ENCODE measurements at places on chromosomes 13 and 19.

DNA sequence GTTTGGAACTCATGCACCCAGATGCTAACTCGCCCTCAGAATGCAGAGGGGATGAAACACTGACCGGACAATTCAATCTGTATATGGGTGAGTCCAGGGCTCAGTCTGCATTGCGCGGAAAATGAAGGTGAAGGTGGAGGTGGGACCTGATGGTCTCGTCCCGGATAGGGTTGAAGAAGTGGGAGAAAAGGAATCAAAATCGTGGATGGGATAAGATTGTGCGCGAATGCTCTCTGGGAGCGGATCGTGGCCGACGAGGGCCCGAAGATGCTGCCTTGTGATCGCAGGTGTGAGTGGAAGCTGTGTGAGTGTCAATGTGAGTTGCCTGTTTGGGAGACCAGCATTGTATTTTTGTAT, 594 bp upstream of the ZNF850 start:
- peaks cover 91% of the 10 kb centered on the region for H3K36me3 ChIP-seq
- H3K4me3 ChIP-seq = peak overlapping the region; percentile 98
- DNase-seq = no peak
- H3K27ac ChIP-seq = peak overlapping the region; percentile 80
- peaks cover 24% of the 10 kb centered on the region for H3K4me1 ChIP-seq

GRCh38 chr19:3323026-3323425, 43.4 kb upstream of the NFIC start:
- no peaks in the 10 kb centered on the region for H3K36me3 ChIP-seq
- no peak overlapping the region for H3K27ac ChIP-seq
- peaks cover 48% of the 10 kb centered on the region for H3K27me3 ChIP-seq
- no peak overlapping the region for H3K4me3 ChIP-seq
- DNase-seq = no peak
- no peaks in the 10 kb centered on the region for H3K4me1 ChIP-seq

DNA sequence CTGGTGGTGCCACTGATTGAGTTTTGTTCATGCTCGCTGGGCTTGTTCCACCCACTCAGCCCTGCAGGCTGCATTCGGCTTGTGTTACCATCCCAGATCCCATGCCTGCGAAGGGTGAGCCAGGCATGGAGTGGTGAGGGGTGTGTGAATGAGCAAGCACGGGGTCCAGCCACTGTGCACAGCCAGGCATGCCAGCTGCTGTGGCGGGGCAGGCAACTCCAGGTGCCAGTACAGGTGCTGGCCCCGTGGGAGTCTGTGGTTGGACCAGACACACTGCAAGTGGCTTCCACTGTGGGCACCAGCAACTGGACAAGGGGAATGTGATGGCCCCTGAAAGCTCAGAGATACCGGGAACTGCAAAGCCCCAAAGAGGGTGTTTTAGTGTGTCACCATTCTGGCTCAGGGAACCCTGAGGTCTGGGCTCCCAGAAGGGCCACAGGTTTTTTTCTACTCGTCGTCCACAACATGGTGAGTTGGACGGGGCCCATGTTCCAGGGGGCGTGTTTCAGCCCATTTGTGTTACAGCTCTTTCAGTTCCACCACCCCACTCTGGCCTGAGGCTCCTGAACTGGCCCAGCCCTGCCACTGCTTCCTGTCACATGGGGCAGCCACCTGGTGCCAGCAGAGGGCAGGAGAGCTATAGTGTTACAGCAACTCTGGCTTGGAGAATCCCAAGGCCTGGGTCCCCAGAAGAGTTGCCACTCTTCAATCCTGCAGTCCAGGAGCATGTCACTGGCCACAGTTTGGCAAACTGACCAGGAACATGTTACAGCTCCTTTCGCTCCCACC, 217.0 kb upstream of the OBI1 start:
- H3K4me1 ChIP-seq = peaks cover 12% of the 10 kb centered on the region
- H3K27ac ChIP-seq = no peak overlapping the region
- no peaks in the 10 kb centered on the region for H3K27me3 ChIP-seq
- H3K4me3 ChIP-seq = no peak overlapping the region
- no peaks in the 10 kb centered on the region for H3K36me3 ChIP-seq
- no peak for DNase-seq

DNA sequence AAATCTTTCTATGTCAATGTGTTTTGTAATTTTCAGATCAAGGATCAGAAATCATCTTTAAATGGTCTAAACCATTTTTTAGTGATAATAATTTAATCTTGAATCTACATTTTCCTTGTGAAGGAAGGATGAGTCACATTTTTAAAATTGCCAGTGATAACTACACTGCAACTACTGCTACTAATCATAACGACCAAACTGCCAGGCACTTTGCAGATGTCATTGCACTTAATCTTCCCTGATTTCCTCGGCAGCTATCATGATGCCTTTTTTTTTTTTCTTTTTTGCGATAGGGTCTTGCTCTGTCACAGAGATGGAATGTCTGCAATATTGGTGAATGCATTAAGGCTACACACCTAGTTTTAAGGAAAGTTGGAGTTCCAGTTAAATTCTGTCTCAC, 41.4 kb upstream of the SLC10A2 start:
- H3K27me3 ChIP-seq = peaks cover 11% of the 10 kb centered on the region
- H3K36me3 ChIP-seq = no peaks in the 10 kb centered on the region
- no peak overlapping the region for H3K27ac ChIP-seq
- no peak for DNase-seq
- no peak overlapping the region for H3K4me3 ChIP-seq

DNA sequence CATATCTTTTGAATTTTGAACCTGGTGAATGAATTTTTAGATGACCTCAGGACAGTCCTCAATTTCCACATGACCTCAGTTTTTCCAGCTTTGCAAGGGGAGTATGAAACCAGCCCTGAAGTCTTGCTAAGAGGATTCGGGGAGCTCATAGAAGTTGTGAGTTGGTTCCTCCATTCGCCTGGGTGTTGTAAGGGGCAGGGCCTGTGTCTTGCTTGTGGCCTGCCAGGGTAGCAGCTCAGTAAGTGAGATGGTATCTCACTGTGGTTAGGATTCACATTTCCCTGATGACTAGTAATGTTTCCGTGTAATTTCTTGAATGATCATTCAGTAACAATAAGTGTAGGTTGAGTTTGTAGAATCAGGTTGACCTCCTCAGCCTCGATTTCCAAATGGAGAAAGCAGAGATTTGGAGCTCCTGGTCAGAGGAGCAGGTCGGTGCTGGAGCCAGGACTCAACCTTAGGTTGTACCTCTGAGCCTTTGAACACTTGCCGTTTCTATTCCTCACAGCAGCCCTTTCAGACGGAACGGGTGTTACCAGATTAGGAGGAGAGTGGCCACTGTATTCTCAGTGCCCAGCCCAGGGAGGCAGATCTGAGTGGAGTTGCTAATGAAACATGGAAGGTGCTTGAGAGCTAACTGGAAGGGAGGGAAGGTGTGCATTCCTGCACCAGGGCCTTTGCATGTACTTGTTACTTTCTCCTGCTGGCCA, 14.6 kb downstream of the NACC1 start:
- no peak for DNase-seq
- H3K27me3 ChIP-seq = no peaks in the 10 kb centered on the region
- H3K4me1 ChIP-seq = peaks cover 16% of the 10 kb centered on the region
- peaks cover 31% of the 10 kb centered on the region for H3K36me3 ChIP-seq
- H3K27ac ChIP-seq = peak overlapping the region; percentile 79

DNA sequence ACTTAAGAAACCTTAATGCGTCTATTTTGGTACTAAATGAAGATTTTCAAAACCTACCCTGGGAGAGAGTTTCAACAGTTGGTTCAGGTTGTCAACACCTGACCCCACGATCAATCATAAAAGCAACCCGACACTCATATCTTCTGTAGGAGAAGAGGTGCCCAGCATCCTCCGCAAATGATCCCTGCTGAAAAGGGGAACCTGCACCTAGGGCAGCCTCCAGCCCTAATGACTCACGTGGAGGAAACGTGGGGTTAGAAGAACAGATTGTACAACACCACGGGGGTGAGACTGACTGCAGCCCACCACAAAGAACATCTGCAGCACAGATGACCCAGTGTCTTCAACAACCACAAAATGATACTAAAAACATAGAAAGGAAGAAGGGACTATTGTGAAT, 116.3 kb downstream of the RAB20 start:
- H3K4me1 ChIP-seq = peaks cover 44% of the 10 kb centered on the region
- no peak for DNase-seq
- peak overlapping the region; percentile 67 for H3K27ac ChIP-seq
- H3K27me3 ChIP-seq = no peaks in the 10 kb centered on the region

DNA sequence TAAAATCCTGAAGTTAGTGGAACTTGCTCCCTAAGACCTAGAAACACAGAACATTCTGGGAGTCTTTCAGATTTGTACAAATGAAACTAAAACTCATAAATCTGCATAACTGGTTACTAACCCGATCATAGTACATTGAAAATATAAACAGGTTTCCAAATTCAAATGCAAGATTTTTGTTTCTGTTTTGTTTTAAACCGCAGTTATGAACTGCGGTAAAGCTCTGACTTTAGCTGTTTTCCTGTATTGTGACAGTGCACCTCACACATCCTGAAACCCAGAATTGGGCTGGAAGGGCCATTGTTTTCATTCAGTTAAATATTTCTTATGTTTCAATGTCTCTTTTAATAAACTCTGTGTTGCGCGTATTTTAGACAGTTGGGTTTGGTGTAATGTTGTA, 204.7 kb downstream of the SHISA2 start:
- H3K36me3 ChIP-seq = no peaks in the 10 kb centered on the region
- no peak for DNase-seq
- peaks cover 63% of the 10 kb centered on the region for H3K4me1 ChIP-seq
- H3K27ac ChIP-seq = peak overlapping the region; percentile 21
- H3K4me3 ChIP-seq = no peak overlapping the region
- H3K27me3 ChIP-seq = peaks cover 15% of the 10 kb centered on the region

- H3K36me3 ChIP-seq = no peaks in the 10 kb centered on the region
- no peak overlapping the region for H3K4me3 ChIP-seq
- H3K4me1 ChIP-seq = peaks cover 41% of the 10 kb centered on the region
- no peak for DNase-seq
Measured at GRCh38 chr13:33079960-33080359, 63.7 kb downstream of the KL start.

DNA sequence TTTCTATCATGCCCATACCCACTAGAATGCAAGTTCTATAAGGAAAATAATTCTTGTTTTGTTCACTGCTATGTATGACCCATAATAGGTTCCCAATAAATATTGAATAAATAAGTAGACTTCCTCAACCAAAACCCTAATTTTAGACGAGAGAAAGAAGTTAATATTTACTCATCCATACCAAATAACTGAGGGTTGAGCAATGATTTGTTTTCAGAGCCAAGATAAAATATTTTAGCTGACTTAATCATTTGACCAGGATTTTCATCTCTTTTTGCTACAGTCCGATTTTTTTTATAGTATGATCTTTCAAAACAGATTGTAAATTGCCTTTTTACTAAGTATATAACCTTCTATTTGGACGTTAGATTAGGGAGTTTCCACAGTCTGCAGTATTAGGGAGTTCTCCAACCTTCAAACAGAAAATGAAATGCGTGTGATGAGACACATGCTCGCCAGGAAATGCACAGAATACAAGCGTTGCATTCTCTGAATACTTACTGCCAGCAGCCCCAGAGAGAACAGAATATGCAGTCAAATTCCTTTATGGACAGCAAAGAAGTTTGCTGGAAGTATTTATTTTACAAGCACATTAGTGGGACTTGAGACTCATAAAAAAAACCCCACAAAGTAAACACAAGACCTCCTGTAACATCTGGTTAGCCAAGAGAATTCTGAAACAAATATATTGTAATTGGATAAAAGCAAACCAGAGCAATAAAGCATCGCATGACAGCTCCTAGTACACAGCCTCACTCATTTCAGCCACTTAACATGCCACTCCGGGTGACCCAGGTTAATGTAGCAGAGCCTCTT, 230.0 kb downstream of the MYO16 start:
- H3K27ac ChIP-seq = no peak overlapping the region
- DNase-seq = no peak
- no peak overlapping the region for H3K4me3 ChIP-seq
- H3K27me3 ChIP-seq = no peaks in the 10 kb centered on the region
- no peaks in the 10 kb centered on the region for H3K4me1 ChIP-seq

DNA sequence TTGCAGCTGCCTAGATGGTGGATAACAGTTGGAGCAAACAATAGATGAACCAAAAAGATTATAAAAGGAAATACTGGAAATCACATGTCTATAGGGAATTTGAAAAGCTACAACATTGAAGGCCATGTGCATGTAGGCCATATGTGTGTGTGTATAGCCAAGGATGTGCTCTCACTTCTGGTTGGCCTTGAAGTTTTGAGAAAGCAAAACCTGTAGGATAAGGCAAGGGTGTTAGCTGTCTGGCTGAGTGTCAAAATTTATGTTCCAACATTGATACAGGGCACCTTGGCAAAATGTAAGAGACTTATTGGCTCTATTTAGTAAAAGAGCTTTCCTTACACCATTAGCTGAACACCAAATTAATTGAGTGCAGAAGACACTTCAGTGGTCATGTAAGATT, 1723.6 kb upstream of the PCDH20 start:
- no peak for DNase-seq
- no peak overlapping the region for H3K4me3 ChIP-seq
- H3K27me3 ChIP-seq = no peaks in the 10 kb centered on the region

All from nephron progenitor cell (in vitro differentiated cells).